Stimulated activated naive CD8-positive, alpha-beta T cell treated with anti-CD3 and anti-CD28 coated beads, Interleukin-15, amount 100 ng/mL, for 72 hours (primary cell): ENCODE measurements at places on chromosomes 13 and 19.

DNA sequence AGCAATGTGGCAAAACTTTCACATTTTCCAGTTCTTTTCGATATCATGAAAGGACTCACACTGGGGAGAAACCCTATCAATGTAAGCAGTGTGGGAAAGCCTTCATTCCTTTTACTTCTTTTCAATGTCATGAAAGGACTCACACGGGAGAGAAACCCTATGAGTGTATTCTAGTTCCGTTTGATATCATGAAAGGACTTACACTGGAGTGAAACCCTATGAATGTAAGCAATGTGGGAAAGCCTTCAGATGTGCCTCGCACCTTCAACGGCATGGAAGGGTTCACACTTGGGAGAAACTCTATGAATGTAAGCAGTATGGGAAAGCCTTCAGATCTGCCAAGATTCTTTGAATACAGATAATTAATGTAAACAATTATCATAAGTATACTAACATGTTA lies 14.5 kb upstream of the ZNF763 start:
- no peak for DNase-seq

- DNase-seq = no peak
These were observed 1.0 kb upstream of the TM6SF2 start for GRCh38 chr19:19274146-19274545.

DNA sequence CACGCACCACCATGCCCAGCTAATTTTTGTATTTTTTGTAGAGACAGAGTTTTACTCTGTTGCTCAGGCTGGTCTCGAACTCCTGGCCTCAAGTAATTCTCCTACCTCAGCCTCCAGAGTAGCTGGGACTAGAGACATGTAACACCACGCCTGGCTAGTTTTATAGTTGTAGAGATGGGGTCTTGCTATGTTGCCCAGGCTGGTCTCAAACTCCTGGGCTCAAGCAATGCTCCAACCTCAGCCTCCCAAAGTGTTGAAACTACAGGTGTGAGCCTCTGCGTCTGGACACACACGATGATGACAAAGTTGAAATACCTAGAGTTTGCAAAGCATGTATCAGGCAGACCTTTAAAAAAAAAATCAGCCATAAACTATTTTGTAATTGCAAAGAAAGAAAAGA lies 4.6 kb upstream of the PTOV1 start:
- DNase-seq = no peak

DNA sequence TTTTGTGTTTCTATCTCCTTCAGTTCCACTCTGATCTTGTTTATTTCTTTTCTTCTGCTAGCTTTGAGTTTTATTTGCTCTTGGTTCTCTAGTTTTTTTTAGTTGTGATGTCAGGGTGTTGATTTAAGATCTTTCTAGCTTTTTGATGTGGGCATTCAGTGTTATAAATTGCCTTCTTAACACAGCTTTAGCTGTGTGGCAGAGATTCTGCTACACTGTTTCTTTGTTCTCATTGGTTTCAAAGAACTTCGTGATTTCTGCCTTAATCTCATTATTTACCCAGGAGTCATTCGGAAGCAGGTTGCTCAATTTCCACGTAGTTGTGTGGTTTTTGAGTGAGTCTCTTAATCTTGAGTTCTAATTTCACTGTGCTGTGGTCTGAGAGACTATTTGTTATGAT lies 251.7 kb upstream of the HTR2A start:
- DNase-seq = no peak

DNA sequence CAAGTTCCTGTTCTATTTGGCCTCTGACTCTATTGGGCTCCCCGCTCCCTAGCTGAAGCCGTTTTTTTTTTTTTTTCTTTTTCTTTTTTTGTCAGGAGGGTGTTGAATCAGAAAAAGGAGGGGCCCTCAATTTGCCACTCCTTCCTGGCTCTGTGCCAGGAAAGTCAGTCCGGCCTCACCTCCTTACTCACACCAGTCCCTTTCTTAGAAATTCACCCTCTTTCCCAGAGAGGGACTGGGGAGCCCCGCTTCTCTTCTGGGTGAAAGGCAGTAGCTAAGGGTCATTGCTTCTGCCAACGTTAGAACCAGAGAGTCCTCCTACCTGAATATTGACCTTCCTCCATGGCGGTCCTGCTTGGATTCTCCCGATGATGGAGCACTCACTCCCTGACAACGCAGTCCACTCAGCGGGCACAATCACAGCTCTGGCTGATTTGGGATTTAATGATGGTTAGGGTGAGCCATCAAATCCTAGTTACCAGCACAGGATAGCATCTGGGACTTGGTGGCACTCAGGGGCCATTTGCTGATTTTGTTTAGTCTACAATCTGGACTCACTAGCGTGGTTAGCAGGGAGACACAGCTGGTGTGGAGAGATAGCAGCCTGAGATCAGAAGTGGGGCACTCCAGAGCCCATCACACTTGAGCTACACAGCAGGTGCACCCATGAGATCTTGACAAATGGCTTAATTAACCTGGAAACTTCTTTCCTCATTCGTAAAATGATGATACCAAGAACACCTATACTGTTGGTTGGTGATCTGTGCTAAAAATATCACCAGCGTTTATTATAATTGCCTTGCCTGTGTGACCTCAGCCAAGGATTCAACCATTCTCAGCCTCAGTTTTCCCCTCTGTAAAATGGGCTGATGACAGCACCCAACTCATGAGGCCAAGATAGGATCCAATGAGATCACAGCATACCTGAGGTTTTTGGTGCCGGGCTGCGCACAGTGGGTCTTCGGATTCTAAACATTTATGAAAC lies 2.2 kb downstream of the FCER2 start:
- no peak for DNase-seq

DNA sequence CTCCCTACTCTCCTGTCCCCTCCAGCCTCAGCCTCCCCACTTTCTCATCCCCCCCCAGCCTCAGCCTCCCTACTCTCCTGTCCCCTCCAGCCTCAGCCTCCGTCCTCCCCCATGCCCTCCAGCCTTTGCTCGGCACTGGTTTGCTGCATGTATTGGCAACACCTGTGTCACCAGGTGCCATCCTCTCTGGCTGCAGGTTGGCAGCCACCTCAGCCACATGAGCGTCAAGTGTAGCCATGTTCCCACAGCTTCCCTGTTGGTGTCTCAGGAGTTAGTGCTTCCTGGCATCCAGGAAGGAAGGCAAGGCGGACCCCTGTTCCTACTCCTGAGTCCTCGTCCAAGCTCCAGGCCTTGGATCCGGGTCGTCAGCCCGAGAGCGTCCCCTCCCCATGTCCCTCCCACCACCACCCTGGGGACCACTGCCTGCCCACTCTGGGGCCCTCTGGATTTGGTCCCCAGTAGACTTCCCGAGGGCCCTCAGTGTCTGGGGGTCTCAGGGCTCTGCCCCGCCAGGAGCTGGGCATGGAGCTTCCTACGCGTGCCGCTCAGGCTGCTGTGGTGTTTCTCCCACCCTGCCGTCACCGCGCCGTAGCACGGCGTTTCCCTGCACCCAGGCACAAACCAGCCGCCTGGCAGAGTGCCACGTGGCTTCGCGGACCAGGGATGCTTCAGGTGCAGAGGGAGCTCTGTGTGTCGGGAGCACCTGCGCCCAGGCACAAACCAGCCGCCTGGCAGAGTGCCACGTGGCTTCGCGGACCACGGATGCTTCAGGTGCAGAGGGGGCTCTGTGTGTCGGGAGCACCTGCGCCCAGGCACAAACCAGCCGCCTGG lies 128.3 kb upstream of the MCF2L start:
- no peak for DNase-seq

DNA sequence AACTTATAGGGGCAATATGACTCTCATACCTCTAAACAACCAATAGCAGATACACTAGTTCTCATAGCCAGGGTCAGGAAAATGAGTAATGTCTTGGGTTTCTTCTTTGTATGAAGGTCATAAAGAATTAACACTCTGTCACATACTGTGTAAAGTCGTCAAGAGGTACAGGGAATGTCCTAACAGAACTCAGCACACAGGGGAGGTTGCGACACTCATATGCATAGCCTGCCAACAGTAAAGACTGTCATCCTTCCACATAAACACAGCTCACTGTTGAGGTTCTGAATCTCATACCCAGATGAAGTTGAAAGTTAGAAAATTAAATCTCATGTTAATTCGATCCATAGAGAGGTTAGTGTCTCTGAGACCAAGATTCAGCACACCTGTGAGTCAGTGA lies 34.2 kb upstream of the ZNF254 start:
- no peak for DNase-seq

DNA sequence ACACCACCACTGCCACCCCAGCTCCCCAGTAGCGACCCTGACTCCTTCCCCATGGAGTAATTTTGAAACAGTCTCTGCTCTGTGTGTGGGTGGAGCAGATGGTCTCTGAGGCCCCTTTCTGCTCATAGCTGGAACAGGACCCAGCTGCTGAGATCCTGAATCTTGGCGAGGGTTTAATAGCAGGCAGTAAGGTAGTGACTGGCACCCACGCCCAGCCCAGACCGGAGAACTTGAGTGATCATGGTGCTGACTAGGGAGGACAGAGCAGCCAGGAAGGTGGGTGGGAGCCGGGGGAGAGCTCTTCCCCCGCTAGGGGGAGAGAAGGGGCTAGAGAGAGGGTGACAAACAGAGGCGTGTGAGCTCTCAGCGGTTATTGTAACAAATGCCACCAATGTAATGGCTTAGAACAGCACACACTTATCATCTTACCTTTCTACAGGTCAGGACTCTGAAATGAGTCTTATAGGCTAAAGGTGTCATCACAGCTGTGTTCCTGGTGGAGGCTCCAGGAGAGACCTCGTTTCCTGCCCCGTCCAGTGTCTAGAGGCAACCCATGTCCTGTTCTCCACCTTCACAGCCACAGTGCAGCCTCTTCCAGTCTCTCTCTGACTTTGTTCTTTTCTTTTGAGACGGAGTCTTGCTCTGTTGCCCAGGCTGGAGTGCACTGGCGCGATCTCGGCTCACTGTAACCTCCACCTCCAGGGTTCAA lies 7.2 kb upstream of the ACER1 start:
- no peak for DNase-seq

GRCh38 chr13:104206450-104207044 lies 1140.3 kb upstream of the SLC10A2 start:
- DNase-seq = no peak

DNA sequence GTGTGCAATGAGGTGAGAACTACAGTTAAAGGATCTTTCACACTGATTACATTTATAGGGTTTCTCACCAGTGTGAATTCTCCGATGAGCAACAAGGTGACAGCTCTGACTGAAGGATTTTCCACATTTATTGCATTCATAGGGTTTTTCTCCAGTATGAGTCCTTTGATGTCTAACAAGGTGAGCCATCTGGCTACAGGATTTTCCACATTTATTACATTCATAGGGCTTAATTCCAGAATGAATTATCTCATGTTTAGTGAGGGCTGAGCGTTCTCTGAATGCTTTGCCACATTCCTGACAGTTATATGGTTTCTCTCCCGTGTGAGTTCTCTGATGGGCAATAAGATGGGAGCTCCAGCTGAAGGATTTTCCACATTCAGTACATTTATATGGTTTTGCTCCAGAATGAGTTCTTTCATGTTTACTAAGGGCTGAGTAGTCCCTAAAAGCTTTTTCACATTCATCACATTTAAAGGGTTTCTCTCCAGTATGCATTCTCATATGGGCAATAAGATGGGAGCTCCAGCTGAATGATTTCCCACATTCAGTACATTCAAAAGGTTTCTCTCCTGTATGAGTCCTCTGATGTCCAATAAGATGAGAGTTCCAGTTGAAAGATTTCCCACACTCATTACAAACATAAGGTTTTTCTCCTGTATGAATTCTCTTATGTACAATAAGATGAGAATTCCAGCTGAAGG lies 4.4 kb upstream of the C19orf18 start:
- DNase-seq = no peak
